ENCODE measurements at places on chromosomes 1 and 21. TPM values are rescaled to one million over a fixed set of nuclear protein-coding genes. Genes with fewer than 3 reads are reported as not detected.

GRCh38 chr1:205972491-205973168 is 29.4 kb upstream of the SLC26A9 start:
- DNase-seq: no peak

DNA sequence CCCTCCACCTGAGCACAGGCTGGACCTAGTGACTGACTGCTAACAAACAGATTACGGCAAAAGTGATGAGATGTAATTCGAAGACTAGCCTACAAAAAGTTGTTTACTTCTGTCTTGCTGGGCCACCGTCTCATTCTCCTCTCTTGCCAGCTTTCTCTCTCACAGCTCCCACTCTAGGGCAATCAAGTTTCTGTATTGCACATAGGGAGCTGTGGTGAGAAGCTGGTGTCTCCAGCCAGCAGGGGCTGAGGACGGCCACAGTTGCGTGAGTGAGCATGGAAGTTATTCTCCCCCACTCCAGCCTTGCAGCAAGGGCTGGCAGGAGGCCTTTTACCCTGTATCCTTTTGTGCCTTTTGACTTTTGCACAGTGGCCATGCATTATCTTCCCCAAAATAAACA is 8.6 kb upstream of the COL6A2 start:
- no peak for DNase-seq

- DNase-seq: no peak
Measured at GRCh38 chr1:86423873-86424272, at the start of gene CLCA2. Gene CLCA2, plus strand, starts transcription at chr1:86424171. Its CDS starts 77 bp downstream, at chr1:86424248.

- DNase-seq: no peak
Measured at GRCh38 chr21:33608559-33608958, 20.1 kb upstream of the DONSON start.

Gene KLF17
- 0.16 TPM for total RNA-seq

Data from aorta (tissue), 5 donors.